HT1080 (cell line): ENCODE measurements at places on chromosomes 6 and 20.
A peak's percentile ranks its signal among the peaks of the same experiment; 100 is the strongest.

DNA sequence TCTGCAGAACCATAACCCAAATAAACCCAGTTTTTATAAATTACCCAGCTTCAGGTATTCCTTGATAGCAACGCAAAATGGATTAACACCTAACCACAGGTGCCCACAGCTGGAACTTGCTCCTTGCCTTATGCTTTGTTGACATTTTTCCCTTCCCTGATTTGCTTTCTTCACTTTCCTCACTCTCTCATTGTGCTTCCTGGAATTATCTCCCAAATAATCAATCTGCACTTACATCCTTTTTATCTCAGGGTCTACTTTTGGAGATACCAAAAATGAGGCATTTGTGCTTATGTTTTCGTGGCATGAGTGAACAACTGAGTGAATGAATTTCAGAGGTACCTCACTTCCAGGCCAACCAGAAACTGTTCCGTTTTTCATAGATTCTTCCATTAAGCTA, 374.3 kb downstream of the DOK5 start:
- DNase-seq: no peak

DNA sequence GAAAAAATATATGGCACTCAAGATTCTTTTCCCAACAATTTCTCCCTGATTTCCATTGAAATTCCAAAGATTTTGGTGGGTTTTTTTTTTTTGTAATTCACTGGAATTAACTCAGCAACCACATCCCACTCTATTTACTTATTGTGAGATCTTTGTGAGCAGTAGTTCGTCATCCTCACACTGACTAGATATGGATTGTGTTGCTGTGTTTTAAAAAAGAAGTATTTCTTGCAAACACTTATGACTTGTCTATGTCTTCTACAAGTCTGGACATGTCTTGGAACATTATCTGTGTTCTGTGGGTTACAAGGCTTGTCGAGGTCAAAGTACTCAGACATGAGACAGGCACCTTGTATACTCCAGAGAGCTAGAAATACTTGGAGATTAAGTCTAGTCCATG, 7.3 kb upstream of the TENT5A start:
- DNase-seq: no peak

GRCh38 chr20:17679941-17680835, 1.9 kb downstream of the RRBP1 start:
- peak; percentile 34 for DNase-seq

DNA sequence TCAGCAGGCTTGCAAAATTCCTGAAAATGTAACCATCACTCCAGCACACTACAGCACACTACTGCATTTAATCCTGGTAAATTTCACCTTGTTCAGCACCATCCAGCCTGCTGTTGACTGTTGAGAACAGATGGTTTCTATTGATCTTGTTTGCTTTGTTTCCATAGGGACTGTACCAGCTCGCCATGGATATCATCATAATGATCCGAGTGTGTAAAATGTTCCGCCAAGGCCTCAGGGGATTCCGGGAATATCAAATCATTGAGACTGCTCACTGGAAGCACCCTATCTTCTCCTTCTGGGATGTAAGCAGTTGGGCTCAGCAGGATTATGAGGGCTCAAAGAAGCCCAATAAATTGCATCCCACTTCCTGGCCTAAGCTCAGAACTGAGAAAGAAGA, 4.1 kb downstream of the CNBD2 start:
- no peak for DNase-seq

DNA sequence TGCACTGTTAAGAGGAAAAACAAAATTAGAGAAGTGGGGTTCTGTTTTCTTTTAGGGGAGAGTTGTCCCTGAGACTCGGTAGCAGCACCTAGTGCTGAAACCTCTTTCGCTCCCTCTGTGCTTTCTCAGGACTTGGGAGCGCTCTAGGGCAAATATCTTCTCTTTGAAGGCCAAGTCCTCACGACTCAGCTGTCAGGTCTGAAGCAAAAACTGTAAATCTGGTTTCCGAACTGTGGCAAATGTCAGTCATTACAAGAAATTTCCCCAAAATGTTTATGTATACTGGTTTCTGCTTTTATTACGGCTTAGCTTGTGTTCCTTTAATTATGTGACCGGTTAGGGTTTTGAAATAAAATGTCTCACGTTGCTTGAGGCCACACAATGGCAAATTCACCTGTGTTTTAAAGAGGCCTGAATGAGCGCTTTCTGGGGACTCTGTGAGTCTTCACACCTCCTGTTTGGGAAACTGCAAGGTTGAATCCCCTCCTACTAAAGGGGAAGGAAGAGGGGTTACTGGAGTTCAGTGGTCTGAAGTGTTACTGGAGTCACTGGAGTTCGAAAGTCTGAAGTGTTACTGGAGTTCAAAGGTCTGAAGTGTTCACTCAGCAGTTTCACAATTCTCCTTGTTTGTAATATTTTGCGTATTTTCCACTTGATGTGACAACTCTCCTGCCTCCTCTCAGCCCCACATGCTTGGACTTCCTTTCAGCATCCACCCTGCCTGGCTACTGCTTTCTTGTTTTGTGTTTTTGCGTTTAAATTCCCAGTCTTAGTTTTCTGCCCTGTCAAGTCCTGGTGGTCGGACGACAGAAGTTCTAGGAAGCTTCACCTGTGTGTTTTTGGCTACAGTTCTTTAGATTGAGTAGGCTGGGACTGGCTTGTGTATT, 1.6 kb downstream of the SMPDL3A start:
- no peak for DNase-seq

- no peak for DNase-seq
Measured at GRCh38 chr6:16474772-16475493, 236.5 kb downstream of the GMPR start.

GRCh38 chr20:17276101-17276500, 49.3 kb downstream of the PCSK2 start:
- no peak for DNase-seq

DNA sequence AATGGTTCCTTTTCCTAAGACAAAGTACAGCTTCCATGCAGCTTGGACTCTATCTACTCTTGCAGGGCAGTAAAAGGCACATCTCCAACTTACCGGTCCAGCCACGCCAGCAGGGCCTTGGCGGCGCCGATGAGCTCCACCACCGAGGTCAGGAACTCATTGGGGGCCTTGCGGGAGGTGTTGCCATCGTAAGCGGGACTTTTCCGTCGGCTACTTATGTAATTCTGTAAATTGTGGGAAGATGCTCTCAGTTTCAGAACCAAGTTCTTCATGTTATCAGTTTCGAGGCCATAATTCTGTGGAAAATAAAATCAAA, 68.5 kb downstream of the CNKSR3 start:
- no peak for DNase-seq

DNA sequence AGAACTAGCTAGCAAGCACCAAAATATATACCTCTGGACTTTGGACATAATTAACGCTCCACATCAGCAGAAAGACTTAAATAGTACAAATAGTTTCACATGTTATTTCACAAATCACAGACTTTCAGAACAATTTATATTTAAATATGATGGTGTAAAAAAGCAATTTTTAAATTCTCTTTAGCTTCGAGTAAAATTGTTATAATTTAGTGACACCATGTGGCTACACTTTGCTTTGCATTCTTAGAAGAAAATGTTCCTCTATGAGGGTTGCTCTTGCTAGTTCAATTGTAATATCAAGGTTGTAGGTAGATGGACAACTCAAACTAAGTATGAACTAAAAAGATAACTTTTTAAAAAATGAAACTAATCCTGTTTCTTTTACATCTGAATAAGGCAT, 69.0 kb downstream of the BTBD9 start:
- no peak for DNase-seq

DNA sequence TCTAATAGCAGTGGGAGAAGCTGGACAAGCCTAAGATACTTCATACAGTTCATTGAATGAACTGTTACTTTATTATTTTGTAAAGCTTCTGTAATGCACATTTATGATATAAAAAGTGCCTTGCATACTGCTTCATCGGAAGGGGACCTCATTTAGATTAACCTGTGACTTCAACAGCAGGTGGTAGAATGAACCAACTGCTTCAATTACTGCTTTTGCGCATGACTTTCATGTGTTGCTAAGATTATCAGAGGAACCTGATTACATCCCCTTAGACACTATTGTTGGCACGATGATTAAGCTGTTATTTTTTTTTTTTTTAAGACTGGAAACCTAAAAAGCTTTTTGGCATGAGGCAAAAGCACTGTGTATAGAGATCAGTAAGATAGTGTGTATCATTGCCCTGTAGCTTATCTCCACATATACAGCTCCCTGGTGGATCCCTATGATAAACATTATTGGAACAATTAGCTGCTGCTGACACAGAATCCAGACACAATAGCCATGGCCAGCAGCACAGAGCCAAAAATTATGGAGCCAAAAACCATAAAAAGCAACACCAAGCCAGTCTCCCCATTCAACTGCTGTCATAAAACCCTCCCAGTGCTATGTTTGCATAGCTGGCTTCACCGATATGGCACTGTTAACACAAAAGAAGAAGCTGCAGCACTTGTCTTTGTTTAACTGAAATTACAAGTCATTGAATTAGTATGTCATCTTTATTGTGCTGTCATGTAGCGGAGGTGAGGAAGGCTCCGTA, 731.6 kb upstream of the MMS22L start:
- DNase-seq: no peak

DNA sequence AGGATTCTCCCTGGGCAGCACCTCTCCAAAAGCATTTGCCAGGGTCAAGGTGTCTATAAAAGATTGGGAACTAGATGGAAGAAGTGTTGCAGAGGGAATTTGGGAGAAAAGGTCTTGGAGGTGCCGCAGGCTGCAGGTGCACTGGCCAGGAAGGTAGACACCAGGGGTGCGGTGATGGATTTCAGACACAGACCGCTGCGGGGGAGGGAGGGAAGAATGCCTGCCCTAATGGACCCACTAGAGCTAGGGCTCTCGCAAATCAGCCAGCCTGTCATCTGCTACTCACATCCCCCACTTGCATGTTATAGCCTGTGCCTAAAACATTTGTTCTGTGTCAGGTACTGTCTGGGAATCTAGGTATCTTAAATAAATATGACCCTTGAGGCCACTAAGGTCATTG, 193.6 kb upstream of the SLC24A3 start:
- no peak for DNase-seq

- peak; percentile 83 for DNase-seq
Measured at GRCh38 chr6:89921691-89922090, 27.4 kb downstream of the GJA10 start.

GRCh38 chr20:43982886-43983285, 68.2 kb downstream of the TOX2 start:
- no peak for DNase-seq

DNA sequence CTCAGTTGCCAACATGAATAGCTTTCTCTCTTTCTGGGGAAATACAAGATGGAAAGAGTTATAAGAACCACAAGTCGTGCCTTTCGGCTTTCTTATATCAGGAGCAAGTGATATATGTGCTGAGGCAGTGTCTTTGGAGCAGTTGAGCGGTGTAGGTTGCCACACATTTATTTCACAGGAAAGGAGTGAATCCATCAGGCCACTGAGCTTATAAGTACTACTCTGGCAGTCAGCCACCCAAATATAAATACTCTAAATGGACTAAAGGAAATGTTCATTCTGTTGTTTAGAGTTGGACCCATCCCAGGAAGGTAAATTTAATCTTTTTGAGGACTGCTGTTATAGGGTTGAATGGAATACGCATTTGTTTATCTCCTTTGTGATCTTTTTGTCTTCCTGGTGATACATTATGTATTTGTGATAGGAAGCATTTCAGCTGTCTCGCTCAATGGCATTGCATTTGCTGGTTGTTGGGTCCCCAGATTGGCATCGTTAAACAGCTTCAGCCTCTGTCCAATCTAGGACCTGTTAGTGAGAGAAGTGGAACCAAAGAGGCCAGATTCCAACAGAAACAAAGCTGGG, 139.7 kb downstream of the SOBP start:
- no peak for DNase-seq

- no peak for DNase-seq
Measured at GRCh38 chr6:71745525-71745924, 140.8 kb upstream of the RIMS1 start.

GRCh38 chr6:104118274-104118673, 741.4 kb downstream of the HACE1 start:
- DNase-seq: peak; percentile 82

- DNase-seq: no peak
Measured at GRCh38 chr20:49261173-49261572, 16.7 kb downstream of the ZNFX1 start.

DNA sequence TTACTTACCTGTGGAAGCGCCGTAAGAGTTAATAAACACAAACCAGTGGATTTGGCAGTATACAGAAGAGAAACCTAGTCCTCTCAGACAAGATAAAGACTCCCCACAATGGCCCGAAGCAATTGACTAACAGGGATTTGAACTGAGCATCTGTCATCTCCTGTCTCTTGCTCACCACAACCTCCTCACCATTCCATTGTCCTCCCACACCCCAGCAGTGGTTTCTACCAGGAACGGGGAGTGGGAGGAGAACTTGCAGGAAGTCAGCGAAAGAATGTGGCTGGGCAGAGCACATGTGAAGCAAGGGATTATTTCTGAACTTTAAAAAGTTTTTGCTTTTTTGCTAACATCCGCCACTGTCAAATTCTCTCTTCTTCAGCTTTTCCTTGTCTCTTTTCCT, 24.6 kb upstream of the TAAR1 start:
- DNase-seq: peak; percentile 33

GRCh38 chr6:145699462-145699861, 35.9 kb downstream of the EPM2A start:
- DNase-seq: peak; percentile 84

DNA sequence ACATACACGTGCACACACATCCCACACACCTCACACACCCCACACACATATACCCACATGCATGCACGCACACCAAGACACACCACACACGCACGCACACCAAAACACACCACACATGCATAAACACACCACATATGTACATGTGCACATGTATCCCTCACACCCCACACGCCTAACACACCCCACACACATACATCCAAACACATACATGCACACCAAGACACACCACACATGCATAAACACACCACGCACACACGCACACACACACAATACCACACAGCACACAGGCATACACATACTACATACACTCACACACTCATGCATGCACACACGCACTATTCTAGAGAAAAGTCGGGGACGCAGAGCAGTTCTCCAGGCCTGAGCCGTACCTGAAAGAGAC, 671.5 kb downstream of the PRKN start:
- DNase-seq: no peak

DNA sequence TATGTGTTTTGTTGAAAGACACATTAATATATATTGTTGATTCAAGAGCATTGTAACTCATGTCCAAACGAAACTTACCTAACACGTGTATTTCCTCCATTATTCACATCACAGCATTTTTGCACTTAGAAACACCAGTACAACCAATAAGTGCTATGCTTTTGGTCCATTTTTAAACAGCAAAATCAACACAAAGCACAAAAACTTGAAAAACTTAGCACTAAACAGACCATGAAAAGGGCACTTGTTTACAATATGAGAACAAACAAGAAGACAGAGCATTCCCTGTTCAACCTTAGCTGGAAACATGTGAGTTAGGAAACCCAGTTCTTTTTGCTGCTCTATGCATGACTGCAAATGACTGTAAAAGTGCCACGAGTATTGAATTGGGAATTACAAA, 9.6 kb downstream of the GLYATL3 start:
- no peak for DNase-seq

DNA sequence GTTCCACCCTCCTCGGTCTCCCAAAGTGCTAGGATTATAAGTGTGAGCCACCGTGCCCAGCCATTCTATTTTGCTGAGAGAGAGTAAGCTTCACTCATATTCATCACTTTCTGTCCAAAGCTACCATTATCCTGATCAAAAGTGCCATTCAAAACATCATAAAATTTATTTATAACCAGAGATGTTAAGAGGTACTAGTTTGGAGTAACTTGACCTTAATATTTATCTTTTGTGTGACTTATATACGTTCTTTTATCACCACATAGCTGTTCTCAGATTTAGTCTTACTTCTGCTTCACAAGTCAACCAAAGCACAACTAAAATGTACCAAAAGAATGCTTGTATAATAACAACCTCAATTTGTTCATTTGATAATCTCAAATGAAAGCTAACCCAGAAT, 18.1 kb downstream of the AKIRIN2 start:
- no peak for DNase-seq
